ENCODE measurements at places on chromosomes 1 and 21.

GRCh38 chr21:29462479-29462878, 163.8 kb downstream of the BACH1 start:
- DNase-seq = no peak

DNA sequence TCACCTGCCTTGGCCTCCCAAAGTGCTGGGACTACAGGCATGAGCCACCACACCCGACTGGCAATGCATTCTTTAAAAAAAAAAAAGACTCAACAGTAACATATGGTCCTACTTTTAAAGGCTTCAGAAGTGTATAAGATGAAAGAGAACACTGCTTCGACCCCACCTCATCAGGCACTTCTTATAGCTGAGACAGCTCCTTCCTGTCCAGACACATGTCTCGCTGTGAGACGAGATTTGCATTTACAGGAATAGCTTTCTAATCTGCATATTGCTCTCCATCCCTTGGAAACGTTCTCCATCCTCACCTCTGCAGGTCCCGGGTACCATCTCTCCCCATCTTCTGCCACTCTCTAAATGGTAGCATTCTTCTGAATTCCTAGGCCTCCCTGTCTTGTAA, 6.7 kb downstream of the AZIN2 start:
- DNase-seq = no peak

- DNase-seq = no peak
Measured at GRCh38 chr1:188249811-188250210, 1421.1 kb downstream of the PLA2G4A start.

GRCh38 chr1:54001591-54001990, 16.4 kb downstream of the LDLRAD1 start:
- DNase-seq = peak; percentile 16

DNA sequence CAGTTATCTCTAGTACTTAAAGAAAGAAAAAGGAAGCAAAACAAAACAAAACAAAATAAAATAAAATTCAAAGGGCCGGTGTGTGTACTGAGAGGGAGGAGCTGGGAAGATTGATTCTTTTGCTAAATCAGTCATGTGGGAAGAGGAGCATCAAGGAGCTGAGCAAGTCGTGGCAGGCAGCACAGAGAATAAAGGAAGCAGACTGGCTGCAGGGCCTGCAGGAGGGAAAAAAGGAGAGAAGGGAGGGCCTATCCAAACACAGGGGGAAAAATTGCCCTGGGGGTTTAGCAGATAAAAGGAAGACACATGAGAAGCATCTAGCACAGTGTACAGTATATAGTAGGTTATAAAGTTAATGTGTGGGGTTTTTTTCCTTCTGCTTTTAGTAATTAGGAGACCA, 27.6 kb downstream of the AGO4 start:
- no peak for DNase-seq

GRCh38 chr1:155126556-155127104, 1.0 kb upstream of the EFNA1 start:
- DNase-seq = no peak

- DNase-seq = no peak
Measured at GRCh38 chr1:26067432-26067911, at the start of gene TRIM63. TSS of gene TRIM63 (minus strand) at chr1:26067630. CDS start at chr1:26067494, 136 bp downstream.

DNA sequence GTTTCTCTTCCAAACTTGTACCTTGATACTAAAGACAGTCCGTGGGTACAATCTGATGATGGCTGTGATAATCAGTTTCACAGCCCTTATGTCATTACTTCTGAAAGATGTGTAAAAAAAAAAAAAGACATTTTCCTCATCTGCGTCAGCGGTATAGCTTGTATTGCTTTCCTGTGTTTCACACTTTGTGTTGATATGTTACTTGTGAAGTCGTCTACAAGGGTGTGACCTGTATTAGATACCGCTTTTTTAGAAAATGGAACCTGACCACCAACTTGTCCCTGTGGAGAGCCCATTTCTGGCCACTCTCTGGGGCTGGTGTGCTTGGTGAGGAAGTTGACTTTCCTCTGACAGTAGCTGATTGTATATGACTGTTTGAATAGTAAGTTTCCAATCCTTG, 50.5 kb downstream of the PEX14 start:
- DNase-seq = no peak

DNA sequence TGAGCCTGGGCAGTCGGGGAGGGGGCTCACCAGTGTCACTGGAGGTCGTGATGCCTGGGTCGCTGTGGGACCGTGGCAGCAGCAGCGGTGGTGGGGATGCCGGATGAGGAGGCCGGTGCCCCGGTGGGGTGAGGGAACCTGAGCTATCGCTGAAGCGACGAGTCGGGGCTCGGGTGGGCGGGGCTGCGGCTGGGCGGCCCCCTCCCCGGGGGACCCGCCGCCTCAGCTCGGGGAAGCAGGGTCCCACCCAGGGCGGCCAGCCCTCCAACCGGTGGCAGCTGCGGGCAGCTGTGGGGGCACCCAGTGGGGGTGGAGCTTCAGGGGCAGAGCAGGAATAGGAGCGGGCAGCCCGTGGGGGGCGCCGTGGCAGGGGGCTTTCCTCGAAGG, 5.0 kb downstream of the ENTREP3 start:
- DNase-seq = no peak

GRCh38 chr1:167465743-167466142, 52.6 kb downstream of the CD247 start:
- no peak for DNase-seq

DNA sequence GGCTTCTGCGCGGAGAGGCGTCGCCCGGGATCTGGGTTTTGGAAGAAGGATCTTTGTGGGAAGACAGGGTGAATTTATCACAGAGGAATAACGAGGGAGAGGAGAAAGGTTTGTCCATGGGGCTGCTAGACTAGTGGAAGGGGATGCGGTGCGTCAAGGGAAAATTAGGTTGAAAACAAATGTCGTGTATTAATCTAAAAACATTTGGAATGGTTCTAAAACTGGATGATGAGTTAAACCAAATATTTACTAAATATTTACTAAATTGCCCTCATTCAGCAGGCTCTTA, 647 bp downstream of the RO60 start:
- DNase-seq = no peak

DNA sequence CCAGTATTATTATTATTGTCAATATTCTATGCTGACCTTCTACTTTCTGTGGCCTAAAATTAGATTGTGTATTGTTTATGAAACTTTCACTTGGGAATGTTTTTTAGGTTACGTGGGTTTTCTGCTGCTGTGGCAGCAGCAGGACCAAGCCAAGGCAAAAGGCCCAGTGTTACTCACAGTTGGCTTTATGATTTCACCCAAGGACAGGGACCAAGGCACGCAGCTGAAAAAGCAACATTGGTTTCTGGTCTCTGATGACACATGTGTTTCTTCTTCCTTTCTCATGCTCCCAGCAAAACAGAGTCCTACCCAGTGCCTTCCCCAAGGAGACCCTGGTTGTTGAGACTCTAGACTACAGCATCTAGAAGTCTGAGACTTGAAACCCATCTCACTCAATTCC, 413.7 kb downstream of the SETD4 start:
- no peak for DNase-seq

- no peak for DNase-seq
Measured at GRCh38 chr1:98268316-98268715, 347.5 kb upstream of the DPYD start.

DNA sequence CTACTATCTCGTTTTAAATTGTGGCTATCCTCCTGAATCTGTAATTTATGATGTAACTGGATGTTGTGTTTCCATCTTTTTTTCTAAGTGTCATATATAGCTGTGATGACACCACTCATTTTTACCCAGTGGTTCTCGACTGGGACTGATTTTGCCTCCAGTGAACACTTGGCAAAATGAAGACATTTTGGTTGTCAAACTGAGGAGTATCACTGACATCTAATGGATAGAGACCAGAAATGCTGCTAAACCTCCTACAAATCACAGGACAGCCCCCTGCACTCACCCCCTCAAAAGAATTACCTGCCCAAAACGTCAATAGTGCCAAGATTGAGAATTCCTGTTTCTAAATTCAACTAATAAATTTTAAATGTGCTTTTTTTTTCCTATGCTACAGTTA, 1.9 kb downstream of the TRMT13 start:
- DNase-seq = no peak

DNA sequence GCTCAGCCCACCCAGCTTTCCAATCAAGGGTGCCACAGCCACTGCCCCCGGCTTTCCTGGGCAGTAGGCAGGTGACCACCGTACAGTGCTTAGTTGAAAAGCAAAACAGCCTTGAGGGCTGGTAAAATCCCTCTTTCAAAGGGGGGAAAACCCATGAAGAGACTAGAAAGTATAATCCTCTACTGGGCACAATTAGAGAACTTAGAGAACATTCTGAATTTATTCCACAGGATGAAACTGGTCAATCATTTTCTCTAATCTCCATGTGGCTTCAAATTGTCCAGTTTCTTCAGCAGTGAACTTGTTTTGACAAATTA, 15.3 kb upstream of the LRRC47 start:
- no peak for DNase-seq

DNA sequence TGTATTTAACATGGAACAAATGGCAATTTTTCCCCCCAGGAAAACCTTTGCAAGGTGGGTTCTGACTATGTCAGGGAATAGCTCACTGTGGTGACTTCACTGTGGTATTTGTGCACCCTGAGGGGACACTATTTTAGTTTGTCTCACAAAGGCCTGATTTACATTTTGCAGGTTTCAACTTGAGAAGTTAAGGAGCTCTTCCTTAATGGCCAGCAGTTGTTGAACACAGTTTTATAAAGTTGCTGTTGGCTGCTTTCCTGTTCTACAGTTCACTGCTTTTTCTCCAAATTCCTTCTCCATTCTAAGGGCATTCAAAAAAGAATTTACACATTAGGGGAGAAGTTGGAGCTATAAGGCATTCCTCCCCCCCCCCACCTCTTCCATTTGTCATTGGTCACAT, 4.6 kb downstream of the LAMC1 start:
- no peak for DNase-seq

- no peak for DNase-seq
Measured at GRCh38 chr1:54425152-54425584, 19.0 kb upstream of the SSBP3 start.

DNA sequence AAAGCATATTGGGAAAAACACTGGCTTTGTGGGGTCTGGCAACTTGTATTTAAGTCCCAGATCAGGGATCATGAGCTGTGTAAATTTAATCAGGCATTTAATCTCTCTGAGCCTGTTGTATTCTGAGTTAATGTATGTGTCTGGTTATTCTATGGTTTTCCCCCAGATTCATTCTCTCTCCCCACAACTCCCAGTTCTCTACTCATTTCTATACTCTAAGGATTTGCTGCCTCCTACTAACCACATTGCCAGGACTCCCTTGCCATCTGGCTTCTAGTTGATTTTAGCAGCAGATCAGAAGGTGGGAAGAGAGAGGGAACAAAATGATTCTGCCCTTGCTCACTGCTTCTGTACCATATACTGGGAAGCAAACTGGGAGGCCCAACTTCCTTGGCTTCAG, 31.4 kb upstream of the S1PR1 start:
- DNase-seq = no peak

- DNase-seq = no peak
Measured at GRCh38 chr1:55860798-55861519, 645.8 kb upstream of the USP24 start.

GRCh38 chr1:240320659-240321058, 229.0 kb downstream of the FMN2 start:
- DNase-seq = no peak

DNA sequence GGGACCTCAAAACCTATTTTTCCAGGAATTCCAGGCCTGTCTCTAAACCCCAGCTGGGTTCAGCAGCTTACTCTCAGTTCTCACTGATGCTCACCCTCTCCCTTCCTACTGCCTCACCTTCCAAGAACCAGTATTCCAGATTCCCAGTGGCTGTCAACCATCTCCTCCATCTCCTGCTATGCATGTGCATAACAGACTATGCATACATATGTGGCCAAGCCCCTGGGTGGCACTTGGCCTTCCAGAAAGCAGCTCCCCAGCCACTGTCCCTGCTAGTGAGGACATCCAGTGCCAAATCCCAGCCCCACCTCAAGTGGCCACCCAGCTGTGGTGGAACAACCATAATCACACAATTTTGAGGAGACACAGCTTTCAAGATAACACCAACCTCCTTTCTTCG, 475.7 kb upstream of the PKN2 start:
- no peak for DNase-seq

DNA sequence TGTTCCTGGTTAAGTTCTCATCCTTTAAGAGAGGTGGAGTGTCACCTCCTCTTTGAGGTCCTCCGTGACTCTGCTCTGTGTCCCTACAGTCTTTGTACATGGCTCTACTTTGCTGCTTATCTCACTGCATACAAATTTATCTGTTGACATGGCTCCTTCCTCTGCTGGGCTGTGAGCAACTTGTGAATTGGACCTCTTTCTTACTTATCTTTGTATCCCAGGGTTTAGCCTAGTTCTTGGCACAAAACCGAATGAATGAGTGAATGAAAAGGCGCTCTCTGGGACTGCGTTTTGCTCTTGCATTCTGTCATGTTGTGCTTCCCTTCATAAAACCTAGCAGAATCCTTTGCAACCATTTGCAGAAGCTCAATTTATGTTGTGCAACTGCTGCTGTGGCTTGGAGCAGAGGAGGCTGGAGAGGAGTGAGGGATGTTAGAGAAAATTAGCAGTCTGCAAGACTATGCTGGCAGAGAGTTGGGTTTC, 12.4 kb downstream of the SLC26A9 start:
- no peak for DNase-seq

- DNase-seq = no peak
Measured at GRCh38 chr1:92583821-92584760, 97.4 kb upstream of the GFI1 start.

GRCh38 chr1:36086529-36087232, 2.0 kb upstream of the ADPRS start:
- DNase-seq = no peak

DNA sequence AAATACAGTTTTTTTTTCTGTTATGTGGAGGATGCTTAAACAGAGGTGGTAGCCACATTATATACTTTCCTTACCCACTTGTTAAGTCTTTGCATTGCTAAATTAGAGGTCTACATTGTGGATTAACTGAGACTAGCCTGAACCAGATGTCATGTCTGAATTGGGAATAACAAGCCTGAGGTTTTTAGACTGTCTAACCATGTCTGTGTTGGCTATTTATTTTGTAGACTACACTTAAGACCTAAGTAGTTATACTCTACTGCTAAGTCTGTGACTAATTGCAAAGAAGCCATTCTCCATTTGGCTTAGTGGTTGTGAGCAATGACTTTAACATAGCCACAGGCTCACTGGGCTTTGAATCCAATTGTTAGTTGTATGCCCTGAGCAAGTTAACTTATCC, 45.4 kb downstream of the CDC14A start:
- DNase-seq = no peak

- no peak for DNase-seq
Measured at GRCh38 chr1:117760485-117760884, 154.6 kb downstream of the TENT5C start.

- no peak for DNase-seq
Measured at GRCh38 chr1:46188295-46189030, 9.8 kb downstream of the POMGNT1 start.

DNA sequence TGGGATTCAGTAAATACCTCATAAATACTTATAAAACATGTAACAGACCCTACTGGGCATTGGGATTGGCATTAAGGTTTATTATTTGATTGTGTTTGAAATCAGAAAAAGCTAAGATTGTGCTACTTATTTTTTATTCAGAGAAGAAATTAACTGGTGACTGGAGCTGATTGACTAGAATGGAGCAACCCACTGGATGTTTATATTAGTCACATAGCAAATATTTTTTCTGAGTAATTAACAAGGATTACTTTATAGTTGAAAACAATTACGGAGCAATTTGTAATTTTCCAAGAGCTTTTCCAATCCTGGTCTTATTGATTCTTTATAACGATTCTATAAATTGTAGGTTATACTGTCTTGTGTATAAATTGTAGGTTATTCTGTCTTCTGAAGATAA, 208.7 kb downstream of the HLX start:
- no peak for DNase-seq

Measured in NCI-H187 treated with DMSO at 0.1 percent for 48 hours (cell line).